Activated CD8-positive, alpha-beta memory T cell treated with anti-CD3 and anti-CD28 coated beads for 1 hour (primary cell): ENCODE measurements at places on chromosomes 5 and 9.

- DNase-seq = no peak
Observed at GRCh38 chr5:107560377-107560776, 110.4 kb downstream of the EFNA5 start.

- DNase-seq = no peak
Observed at GRCh38 chr5:169374761-169375160, 73.8 kb upstream of the SLIT3 start.

- DNase-seq = no peak
Observed at GRCh38 chr9:16585591-16585990, 284.9 kb downstream of the BNC2 start.

DNA sequence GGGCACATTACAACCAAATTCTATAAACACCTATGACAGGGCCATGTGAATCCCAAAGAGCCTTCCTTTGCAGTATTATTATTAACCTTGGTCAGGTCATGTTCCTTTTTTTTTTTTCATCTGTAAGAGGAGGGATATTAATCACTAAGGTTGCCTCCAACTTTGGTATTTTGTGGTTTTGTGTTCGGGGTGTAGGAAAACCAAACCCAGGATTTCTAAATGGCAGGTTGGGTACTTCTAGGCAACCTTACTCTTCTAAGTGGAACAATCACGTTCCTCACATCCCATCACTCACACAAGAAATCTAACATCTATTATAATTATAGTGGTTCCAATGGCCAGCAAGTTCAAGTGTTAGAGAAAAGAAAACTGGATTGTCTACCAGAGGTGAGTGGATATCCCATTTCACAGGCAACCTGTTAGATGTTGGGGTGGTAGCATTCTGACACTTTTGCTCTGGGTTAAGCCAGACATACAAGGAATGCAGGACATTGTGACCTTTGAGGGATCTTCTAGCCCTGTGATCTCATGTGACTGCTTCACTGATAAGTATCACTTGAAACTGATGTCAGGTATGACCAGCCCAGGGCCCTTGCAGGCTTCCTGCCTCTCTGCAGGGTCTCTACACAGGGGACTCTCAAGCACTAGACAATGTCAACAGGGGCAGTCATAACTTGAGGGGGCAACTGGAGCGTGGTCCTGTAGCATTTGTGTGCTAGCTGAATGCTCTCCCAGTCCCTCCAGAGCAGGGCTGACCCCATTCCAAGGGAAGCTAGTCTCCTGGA lies 126.2 kb upstream of the VLDLR start:
- no peak for DNase-seq

- no peak for DNase-seq
Observed at GRCh38 chr5:36631154-36631553, 24.7 kb downstream of the SLC1A3 start.

DNA sequence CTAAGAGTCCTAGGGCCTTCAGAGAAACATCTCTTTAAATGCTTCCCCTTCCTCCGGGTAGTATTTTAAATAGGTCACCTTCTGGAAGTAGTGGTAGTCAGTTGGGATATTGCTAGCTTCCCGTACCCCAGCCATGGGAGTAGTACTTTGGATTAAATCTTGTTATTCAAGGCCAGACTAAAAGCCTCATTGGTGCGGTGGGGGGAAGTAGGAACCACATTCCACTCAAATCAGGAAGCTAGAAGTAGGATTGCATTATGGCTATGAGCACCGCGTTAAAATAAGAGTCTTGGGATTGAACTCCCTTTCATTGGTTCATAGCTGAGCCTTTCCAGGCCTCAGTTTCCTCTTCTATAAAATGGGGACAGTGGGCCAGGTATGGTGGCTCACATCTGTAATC lies 6.7 kb downstream of the KCNIP1 start:
- DNase-seq = no peak

- DNase-seq = no peak
Observed at GRCh38 chr9:20987521-20987920, 43.9 kb downstream of the HACD4 start.

- no peak for DNase-seq
Observed at GRCh38 chr5:1507457-1507856, 16.3 kb downstream of the LPCAT1 start.

DNA sequence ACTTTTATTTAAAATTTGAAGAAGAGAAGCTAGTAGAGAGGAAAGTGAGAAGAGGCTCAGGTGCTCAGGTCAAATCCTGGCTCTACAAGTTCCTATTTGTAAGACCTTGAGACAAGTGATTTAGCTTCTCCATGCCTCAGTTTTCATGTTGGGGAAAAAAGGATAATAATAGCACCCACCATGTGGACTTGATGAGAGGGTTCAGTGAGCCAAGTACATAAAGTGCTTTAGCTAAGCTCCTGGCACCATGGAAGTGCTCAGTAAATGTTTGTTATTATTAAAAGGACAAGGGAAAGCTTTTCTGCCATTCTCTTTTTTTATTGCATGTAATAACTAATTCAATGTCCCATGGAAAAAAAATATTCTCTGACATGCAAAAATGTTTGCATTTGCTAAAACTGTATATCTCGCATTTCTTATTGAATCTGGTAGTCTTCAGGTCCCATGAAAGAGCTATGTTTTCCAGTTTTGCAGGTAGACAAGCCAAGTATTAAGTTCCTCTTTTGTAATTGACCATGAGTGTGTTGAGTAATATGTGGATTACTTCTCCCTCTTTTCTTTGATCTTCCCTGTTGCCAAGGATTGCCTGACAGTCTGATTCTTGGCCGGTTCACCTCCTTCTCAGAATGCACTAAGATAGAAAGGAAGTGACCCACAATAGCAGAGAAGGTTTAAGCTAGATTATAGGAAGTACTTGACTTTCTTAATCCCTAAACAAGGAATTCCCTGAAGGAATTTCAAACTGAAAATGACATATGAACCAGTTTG lies 45.6 kb upstream of the TRIM32 start:
- DNase-seq = no peak

DNA sequence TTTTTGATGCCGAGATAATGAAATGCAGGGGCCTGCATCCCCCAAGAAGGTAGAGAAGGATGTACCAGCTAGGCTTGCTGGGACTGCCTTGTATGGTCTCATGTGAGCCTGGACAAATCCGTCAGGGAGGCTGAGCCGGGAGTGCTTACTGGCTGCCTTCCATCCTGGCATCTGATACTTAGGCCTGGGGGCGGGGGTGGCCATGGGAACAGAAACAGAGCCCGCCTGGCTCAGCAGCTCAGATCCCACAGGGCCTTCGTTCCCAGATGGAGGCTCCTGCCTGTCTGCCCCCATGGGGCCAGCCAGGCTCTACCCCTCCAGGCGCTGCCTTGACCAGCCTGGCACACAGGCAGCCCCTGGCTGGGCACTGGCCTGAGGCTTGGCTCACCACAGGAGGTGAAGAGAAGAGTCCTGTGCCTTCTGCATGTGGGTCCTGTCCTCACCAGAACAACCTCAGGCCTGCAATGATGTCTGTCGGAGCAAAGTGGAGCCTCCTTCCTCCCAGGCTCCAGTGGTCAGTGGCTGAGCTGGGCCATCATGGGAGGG lies 10.5 kb upstream of the SPATA31E1 start:
- no peak for DNase-seq

GRCh38 chr9:98491828-98492227 lies 216.9 kb downstream of the GABBR2 start:
- no peak for DNase-seq

GRCh38 chr5:125152044-125152443 lies 405.6 kb upstream of the ZNF608 start:
- no peak for DNase-seq

- no peak for DNase-seq
Observed at GRCh38 chr9:4799033-4799430, 6.3 kb downstream of the RCL1 start.

DNA sequence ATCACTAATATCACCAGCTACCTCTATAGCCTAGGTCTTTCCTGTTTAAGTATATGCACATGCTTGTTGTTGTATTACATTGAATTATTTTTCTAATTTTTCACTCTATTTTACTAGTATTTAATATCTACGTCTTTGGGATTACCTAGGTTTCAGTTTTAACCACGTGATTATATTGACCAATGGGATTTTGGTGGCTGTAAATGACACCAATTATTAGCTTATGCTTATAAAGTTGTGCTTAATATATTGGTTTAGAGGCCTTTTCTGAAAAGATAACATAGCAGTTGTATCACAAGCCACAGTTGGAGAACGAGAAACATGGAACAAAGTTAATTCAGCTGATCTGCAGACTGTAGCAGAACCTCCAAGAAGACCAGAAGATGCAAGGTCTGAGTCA lies 104.8 kb upstream of the PRDM9 start:
- no peak for DNase-seq

- DNase-seq = no peak
Observed at GRCh38 chr5:172920447-172920849, 38.8 kb upstream of the RPL26L1 start.

DNA sequence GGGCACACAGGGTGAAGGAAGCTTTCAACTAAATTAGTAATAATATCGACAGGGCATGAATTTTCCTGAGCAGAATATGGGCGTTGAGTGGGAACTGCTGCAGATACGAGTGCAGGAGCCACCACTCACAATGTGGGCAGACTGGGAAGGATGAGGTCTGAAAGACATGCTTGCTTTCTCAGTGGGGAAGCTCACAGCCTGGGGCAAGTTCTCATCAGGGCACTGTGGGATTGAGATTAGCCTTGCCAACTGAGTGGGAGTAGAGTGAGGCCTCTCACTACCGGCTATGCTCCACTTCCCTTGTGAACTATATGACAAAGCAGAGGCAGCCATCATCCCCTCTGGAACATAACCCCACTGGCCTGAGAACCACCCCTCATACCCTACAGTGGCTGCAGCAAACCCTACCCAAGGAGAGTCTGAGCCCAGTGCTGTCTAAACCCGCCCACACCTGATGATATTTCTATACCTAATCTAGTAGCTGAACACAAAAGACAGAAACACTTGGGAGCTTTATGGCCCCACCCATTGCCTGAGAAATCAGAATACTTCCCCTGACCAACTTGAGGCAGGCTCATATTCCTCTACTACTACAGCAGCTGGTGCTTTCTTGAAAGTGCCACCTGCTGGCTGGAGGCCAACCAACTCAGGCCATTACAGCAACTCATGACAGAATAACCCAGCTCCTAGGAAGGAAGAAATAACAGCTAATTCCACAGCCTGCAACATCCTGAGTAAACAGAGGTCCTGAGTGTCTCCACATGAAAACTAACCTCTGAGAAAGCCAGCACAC lies 173.7 kb upstream of the SPEF2 start:
- DNase-seq = no peak

GRCh38 chr9:98479967-98480847 lies 224.8 kb upstream of the TBC1D2 start:
- DNase-seq = no peak

GRCh38 chr5:158502686-158503085 lies 597.0 kb downstream of the EBF1 start:
- no peak for DNase-seq

- no peak for DNase-seq
Observed at GRCh38 chr5:108024986-108025385, 354.2 kb upstream of the EFNA5 start.

- no peak for DNase-seq
Observed at GRCh38 chr9:112179816-112180215, 4.7 kb upstream of the SUSD1 start.

GRCh38 chr9:79939819-79940218 lies 368.1 kb downstream of the TLE4 start:
- no peak for DNase-seq

- no peak for DNase-seq
Observed at GRCh38 chr5:94745786-94746730, 127.6 kb downstream of the SLF1 start.

- no peak for DNase-seq
Observed at GRCh38 chr5:149118463-149118862, 22.8 kb upstream of the ABLIM3 start.

DNA sequence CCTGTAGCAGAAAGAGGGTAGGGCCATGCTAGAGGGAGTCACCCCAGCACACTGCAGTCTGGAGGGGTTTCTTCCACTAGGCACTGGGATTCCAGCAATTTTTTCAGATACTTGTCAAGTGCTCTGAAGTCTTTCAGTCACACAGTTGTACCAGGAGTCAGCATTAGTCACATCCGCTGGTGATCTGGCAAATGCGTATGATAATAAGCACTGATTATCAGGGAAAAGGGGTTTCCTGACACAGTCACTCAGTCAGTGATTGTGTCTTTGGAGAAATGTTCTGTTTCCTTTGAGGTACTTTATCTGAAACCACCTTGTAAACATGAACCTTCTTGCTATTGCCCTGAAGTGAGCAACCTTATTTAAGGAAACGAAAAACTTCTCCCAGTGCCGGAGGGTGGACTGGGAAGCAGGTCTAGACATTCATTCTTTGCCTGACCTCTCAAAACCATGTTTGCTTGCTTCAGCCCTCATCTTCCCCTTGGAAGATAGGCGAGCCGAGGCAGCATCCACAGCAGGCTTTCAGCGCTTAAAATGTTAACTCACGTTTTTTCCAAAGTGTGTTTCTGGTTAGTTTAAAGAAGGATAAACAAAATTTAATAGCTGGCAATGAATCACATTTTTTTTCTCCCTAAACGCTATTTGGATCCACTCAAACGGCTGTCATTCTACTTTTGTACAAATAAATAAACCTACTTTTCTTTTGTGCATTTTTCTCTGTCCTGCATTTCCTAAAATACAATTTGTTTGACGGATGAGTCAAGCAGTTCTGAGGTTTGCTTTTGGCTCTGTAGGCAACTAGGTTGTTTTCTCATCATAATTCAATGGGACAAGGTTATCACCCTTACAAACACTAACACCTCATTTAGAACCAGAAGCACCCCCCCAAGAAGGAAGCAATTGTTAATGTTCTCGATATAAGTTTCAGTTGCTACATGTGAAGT lies 77.7 kb downstream of the FOXD1 start:
- DNase-seq = no peak

DNA sequence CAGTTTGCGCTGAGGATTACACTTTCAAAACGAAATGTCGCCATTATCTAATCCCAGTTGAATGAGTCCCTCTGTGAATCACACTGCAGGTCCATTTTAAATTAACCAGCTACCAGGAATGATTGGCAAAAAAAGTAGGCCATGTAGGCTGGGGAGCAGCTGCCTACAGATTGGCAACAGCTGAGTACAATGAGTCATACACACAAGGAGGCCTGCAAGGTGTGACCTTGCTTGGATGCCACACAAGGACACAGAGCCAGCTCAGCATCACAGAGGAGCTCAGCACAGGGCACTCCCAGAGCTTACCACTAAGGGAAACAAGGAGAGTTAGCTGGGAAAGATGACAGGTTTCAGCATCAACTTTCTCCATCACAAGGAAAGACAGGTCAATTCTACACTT lies 12.9 kb downstream of the HAVCR1 start:
- DNase-seq = no peak

GRCh38 chr5:118723021-118723338 lies 265.4 kb downstream of the DTWD2 start:
- DNase-seq = no peak

DNA sequence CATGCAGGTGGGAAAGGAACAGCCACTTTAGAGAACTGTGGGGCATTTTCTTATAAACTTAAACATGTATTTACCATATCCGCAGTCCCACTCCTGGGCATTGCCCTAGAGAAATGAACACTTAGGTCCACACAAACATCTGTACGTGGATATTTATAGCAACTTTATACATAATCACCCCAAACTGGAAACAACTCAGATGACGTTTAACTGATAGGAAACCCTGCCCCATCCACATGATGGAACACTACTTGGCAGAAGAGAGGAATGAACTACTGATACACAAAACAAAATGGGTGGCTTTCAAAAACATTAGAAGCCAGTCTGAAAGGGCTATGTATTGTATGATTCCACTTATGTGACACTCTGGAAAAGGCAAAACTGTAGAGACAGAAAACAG lies 22.4 kb downstream of the ECM2 start:
- no peak for DNase-seq
